ENCODE measurements at places on chromosomes 7 and 10.

DNA sequence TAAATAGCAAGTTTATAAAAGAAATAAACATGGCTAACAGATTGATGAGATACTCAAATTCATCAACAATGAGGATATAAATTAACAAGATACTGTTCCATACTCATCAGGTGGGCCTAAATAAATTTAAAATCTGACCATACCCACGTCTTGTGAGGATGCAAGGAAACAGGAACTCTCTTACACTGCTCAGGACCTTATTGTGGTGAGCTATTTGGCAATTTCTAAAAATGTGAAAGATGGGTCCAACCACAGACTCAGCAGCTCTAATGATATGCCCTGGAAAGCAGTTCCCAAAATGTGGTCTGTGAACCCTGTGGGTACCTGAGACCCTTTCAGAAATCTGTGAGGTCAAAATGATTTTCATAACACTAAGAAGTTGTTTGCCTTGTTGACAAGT, 21.5 kb downstream of the RPP38 start:
- no peak for DNase-seq

GRCh38 chr10:114195079-114195478, 15.9 kb downstream of the TDRD1 start:
- DNase-seq = no peak

- DNase-seq = no peak
Observed at GRCh38 chr10:10794791-10795191, 222.9 kb upstream of the CELF2 start.

DNA sequence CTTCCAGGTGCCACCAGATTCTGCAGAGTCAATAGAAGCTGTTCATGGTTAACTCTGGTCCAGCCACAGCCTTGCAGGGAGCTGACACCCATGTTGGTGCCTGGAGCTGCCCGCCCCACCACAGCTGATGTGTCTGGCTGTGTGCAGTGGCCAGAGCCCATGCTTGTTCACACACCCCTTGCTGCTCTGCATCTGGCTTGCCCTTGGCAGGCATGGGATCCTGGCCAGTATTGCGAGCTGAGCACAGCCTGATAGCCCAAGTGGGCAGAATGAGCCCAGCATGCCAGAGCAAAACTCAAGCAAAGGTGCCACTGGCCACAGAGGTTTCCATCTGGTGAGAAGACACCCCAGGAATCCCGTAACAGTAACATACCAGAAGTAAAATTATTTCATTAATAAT, 843.6 kb downstream of the SORCS1 start:
- no peak for DNase-seq

DNA sequence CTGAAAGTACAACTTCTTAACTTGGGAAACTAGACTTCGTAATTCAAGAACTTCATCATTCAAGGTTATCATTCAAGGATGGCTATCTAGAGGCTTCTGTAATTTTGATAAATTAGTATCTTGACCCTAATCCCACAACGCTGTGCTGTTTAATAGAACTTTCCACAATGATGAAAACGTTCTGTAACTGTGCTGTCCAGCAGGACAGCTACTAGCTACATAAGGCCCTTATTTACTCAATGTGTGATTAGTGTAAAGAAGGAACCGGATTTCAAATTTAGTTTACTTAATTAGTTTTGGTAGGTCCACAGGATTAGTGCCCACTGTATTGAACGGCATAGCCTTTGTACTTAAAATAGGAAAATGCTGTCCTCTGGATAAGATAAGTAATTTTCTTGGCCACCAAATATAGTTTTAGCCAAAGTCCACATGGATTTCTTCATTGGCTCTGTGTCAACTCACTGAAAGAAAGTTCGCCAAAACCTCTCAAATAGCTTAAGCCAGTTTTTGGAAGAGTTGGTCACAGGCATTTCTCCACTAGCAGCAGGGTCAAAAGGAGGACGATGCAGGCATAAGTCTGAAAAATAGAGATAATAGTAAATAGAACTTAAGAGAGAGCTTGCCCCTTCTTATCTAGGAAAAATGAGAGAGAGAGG, 17.3 kb downstream of the DGKI start:
- DNase-seq = no peak

DNA sequence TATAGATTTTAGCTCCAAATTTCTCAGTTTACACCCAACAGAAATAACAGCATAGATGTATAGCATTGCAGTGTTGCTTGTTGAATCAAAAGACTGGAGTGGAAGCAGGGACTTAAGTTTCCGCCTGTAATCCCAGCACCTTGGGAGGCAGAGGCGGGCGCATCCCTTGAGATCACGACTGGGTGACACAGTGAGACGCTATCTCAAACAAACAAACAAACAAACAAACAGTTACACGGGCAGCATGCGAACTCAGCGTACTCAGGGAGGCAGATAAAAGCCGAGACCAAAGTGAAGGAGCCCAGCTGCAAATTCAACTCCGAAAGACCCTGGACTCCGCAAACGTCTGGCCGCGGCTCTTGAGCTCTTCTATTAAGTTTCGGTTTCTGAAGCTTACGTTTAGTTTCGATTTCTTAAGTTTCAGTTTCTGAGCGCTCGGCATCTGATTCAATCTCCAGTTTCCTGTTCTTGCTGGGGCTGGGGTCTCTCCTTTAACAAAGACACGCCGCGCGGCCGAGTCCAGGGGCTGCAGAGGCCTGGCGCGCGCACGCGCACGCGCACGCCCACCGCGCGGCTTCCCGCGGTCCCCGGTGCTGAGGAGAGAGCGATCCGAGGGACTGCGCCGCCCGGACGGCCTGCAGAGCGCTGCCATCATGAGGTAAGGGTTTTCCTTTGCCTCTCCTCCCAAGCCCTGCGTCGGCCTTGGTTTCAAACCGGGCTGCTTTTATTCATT, at the start of gene IFIT5:
TSS of gene IFIT5 (plus strand) at position 423 of the 733 bp plus-strand sequence. CDS start at position 654, 231 bp downstream.
- peak; percentile 87 for DNase-seq

- no peak for DNase-seq
Observed at GRCh38 chr7:152597507-152597906, 78.4 kb downstream of the XRCC2 start.

- no peak for DNase-seq
Observed at GRCh38 chr7:120775755-120776154, 82.2 kb downstream of the TSPAN12 start.

DNA sequence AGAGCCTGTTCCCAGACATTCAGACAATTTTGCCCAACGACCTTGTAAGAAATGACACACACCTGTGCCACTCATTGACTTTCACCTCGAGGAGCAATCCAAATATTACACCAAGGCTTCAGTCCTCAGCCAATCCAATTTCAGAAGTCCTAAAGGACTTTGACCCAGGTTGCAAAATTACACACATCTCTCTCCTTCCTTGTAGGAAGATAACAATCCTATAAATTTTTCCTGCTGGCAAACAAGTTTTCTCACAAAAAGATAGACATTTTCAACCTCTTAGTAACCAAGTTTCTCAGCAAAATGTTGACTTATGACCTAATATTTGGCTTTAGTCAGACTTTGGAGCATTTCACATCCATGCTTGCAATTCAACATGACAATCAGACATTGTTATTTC, 745.0 kb downstream of the GRID1 start:
- no peak for DNase-seq

DNA sequence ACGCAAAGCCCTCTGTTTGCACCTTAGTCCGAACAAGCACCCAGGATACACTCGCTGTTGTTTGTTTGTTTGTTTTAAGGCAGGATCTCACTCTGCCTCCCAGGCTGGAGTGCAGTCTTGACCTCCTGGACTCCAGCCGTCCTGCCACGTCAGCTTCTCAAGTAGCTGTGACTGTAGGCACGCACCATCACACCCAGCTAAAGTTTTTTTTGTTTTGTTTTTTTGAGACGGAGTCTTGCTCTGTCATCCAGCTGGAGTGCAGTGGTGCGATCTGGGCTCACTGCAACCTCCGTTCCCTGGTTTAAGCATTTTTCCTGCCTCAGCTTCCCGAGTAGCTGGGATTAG, 76.8 kb downstream of the CTBP2 start:
- peak; percentile 36 for DNase-seq
